ENCODE measurements at places on chromosomes 7 and 10.

DNA sequence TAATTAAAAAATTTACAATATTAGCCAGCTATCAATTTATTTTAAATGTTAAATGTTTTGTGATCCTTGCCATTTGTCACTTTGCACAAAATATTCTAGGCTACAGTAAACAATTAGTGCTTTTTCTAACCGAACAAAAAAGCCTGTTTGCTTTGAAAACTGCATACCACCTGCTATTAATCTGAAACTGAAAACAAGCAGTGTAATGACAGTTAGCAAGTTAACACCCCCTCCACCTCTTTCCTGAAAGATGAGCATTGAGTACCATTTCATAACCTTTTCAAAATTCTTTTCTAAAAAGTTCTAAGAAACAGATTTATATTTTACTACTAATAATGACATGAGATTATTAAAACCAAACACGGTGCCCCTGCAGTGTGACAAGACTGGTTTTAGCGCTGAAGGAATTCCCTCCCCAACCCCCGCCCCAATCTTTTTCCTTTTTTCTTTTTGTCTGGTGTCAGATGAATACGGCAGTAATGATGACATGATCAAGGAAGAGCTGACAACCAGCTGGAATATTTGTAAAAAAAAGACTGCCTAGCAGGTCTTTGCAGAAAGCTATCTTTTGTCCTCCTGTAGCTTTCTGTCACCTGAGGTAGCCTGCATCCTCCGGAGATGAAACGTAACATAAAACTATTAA, 175.6 kb downstream of the CHCHD3 start:
- no peak for DNase-seq

GRCh38 chr10:105149371-105149891, 508.3 kb downstream of the SORCS3 start:
- DNase-seq = no peak

- no peak for DNase-seq
Measured at GRCh38 chr7:24572393-24572996, 757 bp upstream of the PALS2 start.

- no peak for DNase-seq
Measured at GRCh38 chr7:152699079-152699478, 23.1 kb upstream of the XRCC2 start.

- no peak for DNase-seq
Measured at GRCh38 chr7:125847692-125848091, 918.1 kb upstream of the POT1 start.

DNA sequence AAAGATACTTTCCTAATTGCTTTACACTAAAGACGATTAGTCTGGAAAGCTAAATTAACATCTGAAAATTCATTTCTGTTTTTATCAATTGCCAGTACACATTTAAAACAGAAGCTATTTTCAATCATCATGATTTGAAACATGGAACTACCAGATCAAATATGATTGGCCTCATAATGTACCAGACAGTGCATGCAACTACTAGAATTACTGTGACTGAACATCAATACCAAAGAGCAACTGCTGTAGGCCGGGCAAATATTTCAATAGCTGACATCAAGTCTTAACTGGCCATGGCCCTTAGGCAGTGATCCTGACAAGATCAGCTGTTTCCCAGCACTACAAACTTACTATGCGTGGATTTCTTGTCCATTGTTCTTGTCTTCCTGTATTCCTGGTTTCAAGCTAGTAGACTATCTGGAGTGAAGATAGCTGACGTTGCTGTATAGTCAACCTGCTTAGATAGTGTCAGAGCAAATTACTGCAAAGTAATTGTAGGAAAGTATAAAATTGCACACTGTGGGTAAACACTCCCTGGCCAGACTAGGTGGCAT, 21.7 kb upstream of the WNT16 start:
- no peak for DNase-seq

GRCh38 chr7:151400626-151401315, 9.1 kb downstream of the WDR86 start:
- DNase-seq = no peak

DNA sequence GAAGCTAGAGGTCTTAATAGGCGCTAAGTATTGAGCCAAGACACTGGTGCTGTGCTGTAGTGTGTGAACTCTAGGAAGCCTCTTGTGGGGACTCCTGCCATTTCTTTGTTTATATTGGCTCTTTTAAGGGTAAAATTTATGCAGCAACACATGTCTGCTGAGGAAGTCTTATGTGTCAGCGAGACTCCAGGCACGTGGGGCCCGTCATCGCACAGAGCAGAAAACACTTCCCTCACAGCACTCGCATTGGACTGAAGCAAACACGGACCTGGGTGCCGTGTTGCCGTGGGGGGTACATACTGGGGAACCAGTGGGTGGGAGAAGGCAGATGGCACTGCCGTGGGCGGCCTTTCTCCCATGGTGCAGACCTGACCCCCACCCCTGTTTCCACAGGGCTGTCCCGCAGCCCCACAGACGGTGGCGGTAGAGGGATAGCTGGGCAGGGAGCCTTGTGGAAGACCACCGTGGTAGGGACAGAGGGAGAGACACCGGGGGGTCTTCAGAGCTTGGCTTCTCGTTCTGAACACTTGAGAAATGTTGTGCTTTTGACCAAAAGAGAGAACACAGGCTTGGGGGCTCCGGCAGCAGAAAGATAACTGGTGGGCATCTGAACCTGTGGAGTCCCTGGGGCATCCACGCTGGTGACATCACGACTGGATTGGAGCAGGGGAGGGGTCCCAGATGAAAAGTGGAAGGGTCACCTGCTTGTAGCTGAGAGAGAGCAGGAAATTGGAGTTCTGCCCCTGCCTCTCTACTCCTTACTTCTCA, 284.7 kb upstream of the SHH start:
- DNase-seq = no peak

DNA sequence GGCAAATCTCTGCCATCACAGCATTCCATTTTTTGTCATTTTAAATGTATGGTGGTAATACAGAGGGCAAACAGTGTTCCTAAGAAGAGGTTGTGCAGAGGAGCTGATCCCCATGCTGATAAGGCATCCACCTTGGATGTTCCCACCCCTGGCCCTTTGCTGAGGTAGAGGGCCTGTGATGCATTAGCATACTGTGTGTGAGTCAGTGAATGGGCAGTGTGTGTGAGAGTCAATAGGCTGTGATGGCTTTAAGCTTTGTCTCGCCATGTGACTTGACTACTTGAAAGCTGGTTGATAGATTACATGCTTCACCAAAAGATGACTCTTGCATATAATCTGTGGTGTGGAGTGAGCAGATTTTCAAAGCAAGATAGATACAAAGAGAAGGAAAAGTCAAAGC, 81.3 kb downstream of the INSYN2A start:
- no peak for DNase-seq

DNA sequence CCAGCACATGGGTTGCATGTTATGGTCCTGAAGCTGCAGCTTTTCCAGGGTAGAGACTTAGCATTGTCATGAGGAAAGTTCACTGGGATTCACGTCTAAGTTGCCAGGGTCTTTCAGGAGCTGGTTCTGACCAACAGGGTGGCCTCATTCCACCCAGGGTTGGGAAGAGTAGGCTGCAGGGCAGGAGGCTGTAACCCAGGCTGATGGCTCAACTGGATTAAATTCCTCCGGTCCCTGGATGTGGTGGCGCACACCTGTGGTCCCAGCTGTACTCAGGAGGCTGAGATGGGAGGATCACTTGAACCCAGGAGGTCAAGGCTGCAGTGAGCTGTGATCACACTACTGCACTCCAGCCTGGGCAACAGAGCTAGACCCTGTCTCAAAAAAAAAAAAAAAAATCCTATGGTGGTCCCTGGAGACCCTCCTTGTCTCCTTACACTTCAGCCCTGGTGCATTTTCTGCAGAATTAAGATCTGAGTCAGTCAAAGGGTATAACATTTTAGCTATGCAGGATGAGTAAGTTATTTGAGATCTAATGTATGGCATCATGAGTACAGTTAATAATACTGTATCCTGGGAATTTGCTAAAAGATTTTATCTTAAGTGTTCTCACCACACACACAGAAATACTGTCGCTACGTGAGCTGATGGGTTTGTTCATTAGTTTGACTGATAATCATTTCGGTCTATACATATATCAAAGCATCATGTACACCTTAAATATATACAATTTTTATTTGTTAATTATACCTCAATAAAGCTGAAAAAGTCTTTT, 44.0 kb downstream of the ASB13 start:
- DNase-seq = no peak

DNA sequence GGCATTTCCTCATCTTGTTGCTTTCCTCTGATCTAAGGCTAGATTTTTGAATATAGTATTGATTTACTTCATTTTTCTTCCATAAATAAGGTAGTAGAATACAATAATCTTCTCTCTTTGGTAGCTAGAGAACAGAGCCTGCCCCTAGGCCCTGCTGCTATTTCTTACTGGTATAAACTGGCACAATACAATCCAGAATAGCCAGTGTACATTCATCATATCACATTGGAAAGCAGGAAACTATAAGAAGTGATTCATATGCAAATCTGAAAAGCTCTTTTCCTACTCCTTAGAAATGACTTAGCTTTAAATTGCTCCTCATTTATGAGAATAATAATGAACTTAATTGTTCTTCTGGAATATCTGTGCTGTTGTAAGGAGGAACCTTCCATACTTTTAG, 100.2 kb downstream of the KCND2 start:
- no peak for DNase-seq

DNA sequence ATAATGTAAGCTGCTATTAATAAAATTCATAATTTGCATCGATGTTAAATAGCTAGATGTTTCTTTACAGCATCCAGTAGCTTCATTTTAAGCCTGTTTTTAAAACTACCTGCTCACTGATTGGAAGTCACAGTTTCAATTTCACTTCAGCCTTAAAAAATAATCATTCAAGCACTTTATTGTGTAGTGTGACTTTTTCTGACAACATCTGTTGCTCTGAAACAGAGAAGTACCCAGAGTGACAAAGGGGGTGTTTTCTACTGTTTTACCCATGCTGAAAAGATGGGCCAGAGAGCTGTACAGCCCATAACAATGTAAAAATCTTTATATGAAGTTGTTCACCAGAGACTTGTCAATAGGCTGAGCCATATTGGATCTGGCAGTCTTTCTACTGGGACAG, 437.2 kb downstream of the MDFIC start:
- no peak for DNase-seq

DNA sequence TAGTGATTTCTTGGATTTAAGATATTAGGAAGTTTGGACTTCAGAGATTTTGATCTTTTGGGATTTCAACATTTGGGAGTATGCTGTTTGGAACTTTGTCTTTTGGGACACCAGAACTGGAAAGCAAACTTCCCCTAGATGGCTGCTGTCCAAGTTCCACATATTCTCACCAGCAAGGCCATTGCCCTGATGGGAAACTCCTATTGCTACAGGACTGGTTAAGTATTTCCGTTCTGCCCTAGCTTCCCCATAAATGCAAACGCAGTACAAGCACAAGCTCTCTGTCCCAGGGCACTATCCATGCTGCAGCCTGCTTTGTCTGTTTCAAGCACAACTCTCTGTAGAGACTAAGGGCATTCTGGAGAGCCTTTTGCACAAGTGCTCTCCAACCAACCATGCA, 79.3 kb upstream of the SLC25A13 start:
- no peak for DNase-seq

GRCh38 chr7:154960063-154960790, 42.7 kb downstream of the PAXIP1 start:
- DNase-seq = no peak

DNA sequence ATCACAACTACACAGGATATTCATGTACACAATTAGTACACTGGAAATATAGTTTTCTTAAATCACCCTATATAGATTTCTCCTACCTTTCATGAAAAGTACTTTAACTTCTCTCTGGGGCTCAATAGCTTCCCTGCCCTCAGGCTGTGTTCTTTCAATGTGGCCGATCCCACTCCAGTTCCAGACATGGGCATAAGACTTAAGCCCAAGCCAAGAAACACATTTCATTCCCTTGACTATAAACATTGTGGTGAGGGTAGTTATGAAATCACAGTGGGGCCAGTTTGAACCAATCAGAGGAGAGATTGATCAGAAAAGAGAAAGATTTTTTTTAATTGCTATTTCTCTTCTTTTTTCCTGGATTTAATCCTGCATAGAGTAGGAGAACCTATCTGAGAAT, 904.6 kb upstream of the SORCS1 start:
- no peak for DNase-seq

DNA sequence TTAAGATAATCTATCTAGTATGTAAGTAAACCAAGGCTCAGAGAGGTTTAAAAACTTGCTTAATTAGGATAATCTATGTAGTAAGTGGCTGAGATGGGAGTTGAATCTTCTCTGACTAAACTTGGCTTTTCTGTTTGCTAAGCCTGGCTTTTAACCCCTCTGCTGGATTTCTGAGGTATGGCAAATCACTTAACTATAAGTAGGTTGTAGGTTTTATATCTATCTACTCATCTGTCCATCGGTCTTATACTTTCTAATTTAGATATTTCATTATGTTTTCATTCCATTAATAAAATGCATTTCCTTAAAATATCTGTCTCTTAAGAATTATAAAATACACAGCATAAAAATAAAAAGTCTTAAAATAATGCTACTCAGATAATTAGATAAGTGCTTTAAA, 59.4 kb downstream of the ST7 start:
- no peak for DNase-seq

DNA sequence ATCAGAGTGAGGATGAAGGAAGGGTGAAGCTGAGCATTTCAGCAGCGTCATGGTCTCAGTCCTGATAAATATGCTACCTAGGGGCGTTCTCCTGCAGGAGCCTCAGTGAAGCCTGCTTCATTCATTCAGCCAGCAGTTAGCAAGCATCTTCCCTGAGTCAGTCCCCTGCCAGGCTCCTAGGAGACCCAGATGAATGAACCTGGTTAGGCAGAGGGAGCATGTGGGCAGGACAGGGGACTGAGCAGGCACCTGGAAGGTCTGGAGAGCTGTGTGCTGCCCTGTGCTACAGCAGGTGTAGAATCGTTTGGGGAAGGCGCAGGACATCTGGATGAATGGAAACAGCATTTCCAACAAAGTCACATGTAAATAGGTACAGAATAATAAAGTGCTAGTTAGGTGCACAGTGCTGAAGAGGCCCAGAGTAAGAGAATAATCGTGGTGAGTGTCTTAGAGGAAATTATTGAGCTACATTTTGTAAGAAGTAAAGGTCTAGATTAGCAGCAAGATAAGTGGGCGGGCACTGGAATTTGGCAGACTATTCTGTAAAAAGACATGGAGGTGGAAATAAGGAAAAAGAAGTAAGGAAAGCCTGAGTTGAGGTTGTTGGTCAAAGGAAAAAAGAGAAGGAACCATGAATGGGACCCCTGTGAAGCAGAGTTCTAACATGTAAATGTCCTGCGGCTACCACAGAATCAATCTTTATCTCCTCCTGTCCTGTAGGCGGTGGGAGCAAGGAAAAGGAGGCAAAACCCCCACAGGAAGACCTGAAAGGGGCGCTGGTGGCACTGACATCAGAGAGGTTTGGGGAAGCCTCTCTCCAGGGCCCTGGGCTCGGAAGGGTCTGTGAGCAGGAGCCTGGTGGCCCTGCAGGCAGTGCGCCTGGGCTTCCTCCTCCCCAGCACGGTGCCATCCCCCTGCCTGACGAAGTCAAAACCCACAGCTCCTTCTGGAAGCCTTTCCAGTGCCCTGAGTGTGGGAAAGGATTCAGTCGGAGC, 12.0 kb downstream of the ZSCAN25 start:
- DNase-seq = peak; percentile 1

Measured in caudate nucleus (tissue), 63 donors.